ENCODE measurements at places on chromosomes 3 and 15.

DNA sequence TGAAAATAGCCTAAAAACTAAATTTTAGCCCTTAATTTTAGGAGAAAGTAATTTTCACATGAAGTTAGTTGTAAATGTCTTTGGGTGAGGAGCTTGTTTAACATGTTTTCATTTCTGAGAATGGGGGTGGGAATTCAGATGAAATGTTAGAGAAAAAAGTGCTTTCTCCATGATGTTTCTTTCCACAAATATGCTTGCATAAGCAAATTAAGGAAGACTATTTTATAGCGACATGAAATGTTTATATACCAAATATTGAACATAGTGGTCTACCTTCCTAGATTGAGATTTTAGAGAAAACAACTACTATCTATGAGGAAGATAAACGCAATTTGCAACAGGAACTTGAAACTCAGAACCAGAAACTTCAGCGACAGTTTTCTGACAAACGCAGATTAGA, 13.0 kb upstream of the RPLP1 start:
- DNase-seq = no peak

DNA sequence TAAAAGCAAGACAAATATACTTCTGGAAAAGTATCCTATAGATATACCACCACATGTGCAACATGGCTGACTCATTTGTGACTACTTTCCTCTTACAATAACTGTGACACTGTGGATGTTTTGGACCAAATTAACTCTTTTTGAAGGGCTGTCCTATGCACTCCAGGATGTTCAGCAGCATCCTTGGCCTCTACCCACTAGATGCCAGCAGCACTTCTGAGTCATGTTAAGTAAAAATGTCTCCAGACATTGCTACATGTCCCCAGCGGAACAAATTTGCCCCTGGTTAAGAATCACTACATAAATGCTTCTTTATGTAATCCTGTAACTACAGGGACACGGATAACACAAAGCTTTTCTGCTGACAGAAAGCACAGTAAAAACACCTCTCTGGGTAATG, 32.0 kb downstream of the RUVBL1 start:
- no peak for DNase-seq

- peak; percentile 59 for DNase-seq
Measured at GRCh38 chr15:67920524-67921240, 80.8 kb upstream of the RNU6-1 start.

GRCh38 chr3:81300324-81300927, 461.0 kb downstream of the GBE1 start:
- no peak for DNase-seq

GRCh38 chr15:84833447-84834228, 16.5 kb downstream of the ALPK3 start:
- peak; percentile 22 for DNase-seq

DNA sequence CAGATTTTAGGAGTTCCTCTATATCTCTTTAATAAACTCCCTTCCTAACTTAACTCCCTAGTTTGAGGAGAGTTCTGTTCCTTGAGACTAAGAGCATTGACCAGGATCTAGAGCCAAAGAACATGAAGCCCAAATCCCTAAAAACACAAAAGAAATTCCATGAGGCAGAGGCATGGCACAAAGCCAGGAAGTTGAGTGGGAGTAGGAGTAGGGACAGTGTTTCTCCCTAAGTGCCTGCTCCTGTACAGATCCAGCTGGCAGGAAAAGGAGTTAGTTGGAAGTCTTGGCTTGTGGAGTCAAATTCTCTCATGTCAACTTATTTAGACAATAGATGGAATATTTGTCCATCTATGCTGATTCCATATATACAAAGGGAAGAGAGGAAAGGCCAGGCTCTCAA, 11.4 kb downstream of the ACTC1 start:
- DNase-seq = no peak

- DNase-seq = no peak
Measured at GRCh38 chr3:195794708-195795107, 17.0 kb downstream of the MUC4 start.

DNA sequence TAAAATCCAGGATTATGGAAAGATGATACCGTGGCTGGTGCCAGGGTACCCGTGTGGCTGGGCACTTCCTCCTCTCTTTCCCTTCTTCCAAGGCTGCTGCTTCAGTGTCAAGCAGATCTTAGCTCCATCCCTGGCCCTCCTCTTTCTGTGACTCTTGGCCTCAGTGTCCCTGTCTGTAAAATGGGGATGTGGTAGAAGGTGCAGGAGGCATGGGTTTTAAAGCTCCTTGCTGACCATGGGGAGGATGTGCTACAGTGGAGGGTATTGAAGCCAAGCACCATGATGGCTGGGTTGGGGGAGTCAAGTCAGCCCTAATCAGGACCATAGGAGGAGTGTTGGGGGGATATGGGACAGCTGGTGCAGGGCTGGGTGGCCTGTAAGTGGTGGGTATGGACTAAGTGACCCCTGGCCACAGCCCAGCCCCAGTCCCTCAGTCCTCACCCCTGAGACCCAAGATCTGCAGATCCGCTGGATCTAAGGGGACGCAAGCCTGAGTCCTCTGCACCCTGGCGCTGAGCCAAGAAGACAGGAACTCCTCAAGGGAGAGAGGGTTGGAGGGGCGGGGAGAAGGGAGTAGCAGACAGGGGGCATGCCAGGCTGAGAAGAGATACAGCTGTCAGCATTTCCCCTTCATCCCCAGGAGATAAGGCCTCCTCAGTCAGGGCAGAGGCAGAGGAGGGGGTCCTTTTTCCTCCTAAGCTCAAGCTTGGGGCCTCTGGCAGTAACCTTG, 12.0 kb downstream of the PTH1R start:
- peak; percentile 79 for DNase-seq

DNA sequence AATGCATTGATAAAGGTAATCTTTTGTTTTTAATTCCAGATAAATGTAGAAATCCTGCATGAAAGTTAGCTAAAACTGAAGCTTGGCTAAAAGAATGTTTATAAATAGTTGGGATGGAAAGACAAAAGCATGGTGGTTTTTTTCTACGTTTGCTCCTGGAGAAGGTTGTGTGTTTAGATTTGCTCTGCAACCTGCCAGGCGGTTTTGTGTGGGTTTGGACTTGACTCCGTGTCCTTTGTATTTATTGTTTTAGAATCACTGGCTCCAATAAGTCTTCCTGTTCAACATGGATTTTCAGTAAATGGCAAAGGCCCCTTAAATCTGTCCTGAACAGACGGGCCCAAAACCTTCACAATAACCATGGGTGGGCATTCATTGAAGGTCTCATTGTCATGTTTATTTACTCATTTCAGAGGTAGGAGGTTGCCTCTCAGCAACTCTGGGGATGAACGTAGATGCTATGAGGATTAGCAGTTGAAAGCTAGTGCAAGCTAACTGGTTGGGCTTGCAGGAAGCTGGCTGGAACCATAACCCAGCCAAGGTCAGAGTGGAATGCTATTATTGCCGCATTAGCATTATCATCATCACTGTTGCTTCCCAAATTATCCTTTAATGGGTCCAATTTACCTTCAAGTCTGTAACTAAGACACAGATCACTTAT, 60.6 kb upstream of the ADAMTS9 start:
- DNase-seq = no peak

- no peak for DNase-seq
Measured at GRCh38 chr3:189890496-189890895, 230.2 kb downstream of the P3H2 start.

DNA sequence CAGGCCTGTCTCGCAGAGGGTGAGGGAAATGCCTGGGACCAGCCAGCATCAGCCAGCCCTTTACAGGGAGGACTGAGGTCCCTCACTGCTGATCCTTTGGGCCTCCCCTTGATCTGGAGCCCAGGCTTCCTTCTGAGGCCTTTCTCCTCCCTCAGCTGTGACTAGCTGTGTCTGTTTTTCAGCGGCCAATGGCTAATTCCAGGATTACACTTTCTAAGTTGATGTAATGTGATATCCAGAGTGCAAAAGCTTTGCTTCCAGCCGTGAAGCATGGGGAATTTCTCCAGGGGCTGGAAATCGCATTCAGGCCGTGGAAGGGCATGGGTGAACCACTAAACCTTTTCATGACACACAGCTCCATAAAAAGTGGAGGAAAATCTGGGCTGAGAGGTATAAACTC, 157.6 kb downstream of the SHQ1 start:
- peak; percentile 92 for DNase-seq

- DNase-seq = no peak
Measured at GRCh38 chr15:39801641-39802309, 19.1 kb upstream of the FSIP1 start.

GRCh38 chr15:87080547-87080946, 1000.9 kb downstream of the AGBL1 start:
- DNase-seq = no peak

DNA sequence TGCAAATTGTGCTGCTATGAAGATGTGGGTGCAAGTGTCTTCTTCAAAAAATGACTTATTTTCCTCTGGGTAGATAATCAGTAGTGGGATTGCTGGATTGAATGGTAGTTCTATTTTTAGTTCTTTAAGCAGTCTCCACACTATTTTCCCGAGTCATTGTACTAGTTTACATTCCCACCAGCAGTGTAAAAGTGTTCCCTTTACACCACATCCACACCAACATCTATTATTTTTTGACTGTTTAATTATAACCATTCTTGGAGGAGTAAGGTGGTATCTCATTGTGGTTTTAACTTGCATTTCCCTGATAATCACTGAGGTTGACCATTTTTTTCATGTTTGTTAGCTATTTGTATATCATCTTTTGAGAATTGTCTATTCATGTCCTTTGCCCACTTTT, 19.7 kb upstream of the PSMD6 start:
- DNase-seq = no peak

DNA sequence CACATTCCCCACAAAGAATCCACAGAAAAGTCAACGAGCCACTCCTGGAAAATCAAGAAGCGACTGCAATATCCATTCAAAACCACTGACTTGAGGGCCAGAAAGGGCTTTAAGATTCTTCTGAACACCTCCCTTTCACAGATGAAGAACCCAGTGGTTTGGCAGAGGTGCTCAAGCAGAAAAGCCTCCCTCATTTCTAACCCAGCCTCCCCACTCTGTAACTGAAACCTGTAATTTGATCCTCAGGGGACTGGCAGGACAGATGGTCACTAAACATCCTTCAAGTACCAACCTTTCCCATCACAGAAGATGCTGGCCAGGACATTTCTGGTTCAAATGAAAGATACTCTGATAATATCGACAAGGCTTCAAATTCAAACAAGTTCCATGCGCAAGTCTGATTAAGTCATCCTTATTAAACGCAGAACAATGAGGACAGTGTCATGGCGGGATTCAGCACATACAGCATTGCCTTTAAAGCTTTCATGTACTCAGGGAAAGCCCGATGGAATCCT, 5.5 kb downstream of the SEMA5B start:
- no peak for DNase-seq

DNA sequence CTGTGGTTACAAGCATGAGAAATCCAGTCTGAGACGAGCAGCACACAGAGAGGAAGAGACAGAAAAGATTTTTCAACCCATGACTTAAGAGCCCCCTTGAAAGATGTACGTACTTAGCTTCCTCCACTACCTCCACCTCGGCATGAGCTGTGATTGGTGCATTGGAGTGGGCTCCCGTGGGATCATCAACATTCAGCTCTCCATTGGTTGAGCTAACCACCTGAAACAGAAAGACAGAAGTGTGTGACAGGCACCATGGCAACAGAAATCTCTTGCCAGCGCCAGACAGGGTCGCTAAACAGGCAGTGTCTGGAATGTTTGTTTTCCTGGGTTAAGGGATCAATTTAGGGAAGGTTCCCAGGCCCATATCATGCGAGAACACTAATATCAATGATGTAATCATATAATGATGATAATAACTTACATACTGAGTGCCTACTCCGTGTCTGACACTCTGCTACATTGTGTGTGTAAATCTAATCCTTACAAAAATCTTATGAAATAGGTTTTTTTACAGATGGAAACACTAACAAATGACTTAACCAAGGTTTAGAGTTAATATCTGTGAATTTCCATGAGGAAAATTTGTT, 17.5 kb upstream of the PPIB start:
- DNase-seq = no peak

GRCh38 chr3:76965122-76965725, 74.7 kb upstream of the ROBO2 start:
- DNase-seq = peak; percentile 52

DNA sequence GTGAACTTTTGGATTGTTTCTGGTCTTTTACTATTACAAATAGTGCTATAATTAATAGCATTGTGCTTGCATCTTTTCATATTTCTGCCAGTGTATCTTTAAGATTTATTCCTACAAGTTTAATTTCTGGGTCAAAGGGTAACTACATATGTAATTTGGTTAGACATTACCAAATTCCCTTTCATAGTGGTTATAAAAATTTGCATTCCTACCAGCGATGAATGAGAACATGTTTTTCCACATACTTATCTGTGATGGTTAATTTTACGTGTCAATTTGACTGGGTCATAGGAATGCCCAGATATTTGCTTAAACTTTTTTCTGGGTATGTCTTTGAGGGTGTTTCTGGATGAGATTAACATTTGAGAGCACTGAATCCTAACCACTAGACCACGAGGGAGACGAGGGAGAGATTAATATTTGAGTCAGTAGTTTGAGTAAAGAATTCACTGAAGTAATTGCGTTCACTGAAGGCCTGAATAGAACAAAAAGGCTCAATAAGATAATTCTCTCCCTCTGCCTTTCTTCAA, 132.3 kb upstream of the NEO1 start:
- peak; percentile 24 for DNase-seq

DNA sequence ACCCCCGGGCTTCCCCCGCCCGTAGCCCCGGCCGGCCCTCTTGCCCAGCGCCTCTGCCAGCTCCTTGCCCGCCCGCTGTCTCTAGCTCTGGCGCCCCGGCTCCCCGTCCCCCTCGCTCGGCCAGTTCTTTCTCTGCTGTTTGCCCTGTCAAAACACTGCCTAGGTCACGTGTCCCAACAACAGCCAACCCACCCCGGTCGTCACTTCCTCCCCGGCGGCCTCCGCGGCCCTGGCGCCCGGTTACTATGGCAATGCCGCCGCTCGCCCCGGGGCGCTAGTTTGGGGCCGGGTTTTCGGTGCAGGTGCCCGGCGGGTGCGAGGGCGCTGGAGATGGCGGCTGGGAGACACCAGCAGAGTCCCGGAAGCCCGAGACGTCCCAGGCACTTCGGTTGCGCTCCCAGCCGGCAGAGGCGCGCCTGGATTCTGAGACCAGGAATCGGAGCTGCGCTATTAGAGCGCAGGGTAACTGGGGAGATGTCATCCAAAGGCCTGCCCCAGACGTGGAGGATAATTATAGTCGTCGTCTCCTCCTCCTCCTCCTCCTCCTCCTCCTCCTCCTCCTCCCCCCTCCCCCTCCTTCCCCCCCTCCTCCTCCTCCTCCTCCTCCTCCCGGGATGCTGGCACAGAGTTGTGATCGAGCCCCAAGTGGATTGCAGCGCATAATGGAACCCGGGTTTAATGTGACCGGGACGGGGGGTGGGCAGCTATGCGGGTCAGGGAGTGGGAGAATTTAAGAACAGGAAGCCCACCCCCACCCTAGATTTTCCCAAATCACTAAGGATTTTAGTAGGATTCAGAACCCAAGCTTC, at the start of gene ATOSA:
TSS of gene ATOSA (minus strand) at position 157 of the 809 bp plus-strand sequence. CDS start 1,367 bp downstream, outside the sequence.
- DNase-seq = peak; percentile 96

DNA sequence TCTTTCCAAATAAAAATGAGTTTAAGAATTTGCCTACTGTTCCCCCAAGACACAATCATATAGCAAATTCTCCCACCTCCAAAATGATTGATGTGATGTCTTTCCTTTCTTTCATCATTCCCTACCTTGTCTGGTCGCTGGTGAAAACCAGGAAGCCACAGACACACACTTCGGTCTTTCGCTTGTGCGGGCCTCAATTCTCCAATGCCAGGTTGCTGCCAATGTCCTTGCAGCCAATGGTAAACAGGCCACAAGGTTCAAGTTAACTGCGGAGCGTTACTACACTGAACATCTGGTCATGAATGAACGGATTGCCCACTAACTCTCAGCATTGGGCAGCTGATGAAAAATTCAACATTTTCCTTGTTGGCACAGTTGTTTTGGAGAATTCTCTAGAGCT, 192.2 kb downstream of the FOXP1 start:
- no peak for DNase-seq

GRCh38 chr3:56811546-56812202, 9.9 kb upstream of the ARHGEF3 start:
- DNase-seq = no peak

Data from umbilical cord (tissue), 2 donors.